Activated CD4-positive, alpha-beta memory T cell treated with anti-CD3 and anti-CD28 coated beads, Interleukin-2, amount 10 ng/mL, durations not matched to agents 7 days and 5 days (primary cell): ENCODE measurements at places on chromosomes 7 and 10. TPM values are rescaled to one million over a fixed set of nuclear protein-coding genes. Genes with fewer than 3 reads are reported as not detected.

DNA sequence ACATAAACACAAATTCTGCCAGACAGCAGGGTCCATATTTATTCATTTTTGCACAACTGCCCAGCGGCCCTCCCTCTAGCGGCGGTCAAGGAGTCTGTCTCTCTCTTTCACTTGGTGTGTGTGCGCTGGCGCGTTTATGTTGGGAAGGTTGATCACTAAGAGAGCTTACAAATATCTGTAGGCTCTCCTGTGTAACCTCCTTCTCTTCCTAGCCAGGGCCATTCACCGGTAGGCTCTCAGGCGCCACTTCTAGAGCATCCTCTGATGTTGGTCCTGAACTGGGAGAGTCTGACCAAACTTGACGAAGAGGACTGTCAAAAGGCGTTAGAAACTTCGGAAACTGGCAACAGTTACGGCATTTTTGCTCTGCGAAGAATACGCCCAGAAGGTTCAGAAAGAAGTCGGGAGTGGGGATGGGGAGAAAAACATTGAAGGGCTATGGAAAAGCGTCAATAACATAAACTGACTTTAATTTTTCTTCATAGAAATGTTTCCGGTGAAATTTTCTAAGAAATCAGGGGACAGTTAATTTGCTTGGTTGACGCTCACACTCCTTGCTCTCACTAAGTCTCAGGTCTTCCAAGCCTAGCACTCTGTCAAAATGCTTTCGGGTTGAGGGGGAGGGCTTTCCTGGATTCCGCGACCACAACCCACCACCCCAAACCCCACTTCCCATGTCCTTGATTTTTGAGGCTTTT is 731.1 kb downstream of the ZWINT start:
- no peak for DNase-seq
- H3K4me1 ChIP-seq = peaks cover 2% of the 10 kb centered on the region
- H3K4me3 ChIP-seq = no peak overlapping the region

GRCh38 chr7:101853684-101854083 is 36.3 kb downstream of the CUX1 start:
- DNase-seq = no peak
- H3K36me3 ChIP-seq = peaks cover 7% of the 10 kb centered on the region
- no peak overlapping the region for H3K27ac ChIP-seq
- H3K27me3 ChIP-seq = no peaks in the 10 kb centered on the region
- no peak overlapping the region for H3K4me3 ChIP-seq
- peaks cover 35% of the 10 kb centered on the region for H3K4me1 ChIP-seq

- no peak for DNase-seq
- peaks cover 9% of the 10 kb centered on the region for H3K4me1 ChIP-seq
- no peak overlapping the region for H3K4me3 ChIP-seq
- no peak overlapping the region for H3K27ac ChIP-seq
Observed at GRCh38 chr10:103811463-103811862, 43.9 kb downstream of the SH3PXD2A start.

The CFAP58 gene
- 0.58 TPM for total RNA-seq

DNA sequence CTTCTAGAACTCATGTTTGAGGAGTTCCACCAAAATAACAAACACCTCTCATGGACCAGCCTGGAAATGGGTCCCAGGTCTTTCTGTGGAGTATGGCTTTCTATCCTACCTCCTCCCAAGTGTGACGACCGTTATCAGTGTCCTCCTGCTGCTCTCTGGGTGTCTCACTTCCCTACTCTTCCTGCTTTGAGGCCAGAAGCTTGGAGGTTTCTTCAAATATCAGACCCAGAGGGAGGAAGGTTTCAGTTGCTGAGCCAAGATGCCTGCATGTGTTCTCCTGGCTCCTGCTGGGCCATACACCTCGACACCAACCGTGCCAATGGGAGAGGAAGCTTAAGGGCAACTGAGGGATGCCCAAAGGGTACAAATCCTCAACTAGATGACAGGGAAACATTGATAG is 114.6 kb downstream of the WNT2 start:
- no peaks in the 10 kb centered on the region for H3K4me1 ChIP-seq
- H3K27ac ChIP-seq = no peak overlapping the region
- H3K27me3 ChIP-seq = no peaks in the 10 kb centered on the region
- DNase-seq = no peak
- H3K4me3 ChIP-seq = no peak overlapping the region

The GRM3 gene
- not detected for total RNA-seq

DNA sequence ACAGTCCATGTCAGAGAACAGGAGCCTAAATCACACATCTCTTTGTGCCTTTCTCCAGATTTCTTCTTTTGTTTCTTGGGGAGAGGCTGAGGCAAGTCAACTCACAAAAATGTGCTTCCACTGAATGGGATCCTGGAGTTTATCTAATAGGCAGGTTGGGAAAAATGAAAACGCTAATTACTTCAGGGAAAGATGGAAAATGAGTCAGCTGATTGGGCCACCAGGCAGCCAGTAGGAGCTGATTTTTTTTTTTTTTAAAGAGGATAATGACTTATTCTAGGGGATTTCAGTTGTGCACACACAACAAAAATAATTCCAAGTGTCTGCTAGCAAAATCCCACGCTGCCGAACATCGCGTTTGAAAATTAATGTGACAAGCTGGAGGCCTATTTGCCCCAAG is 412.8 kb upstream of the ZMIZ1 start:
- H3K27me3 ChIP-seq = peaks cover 15% of the 10 kb centered on the region
- no peak overlapping the region for H3K4me3 ChIP-seq
- no peaks in the 10 kb centered on the region for H3K4me1 ChIP-seq

GRCh38 chr7:3806516-3806915 is 505.5 kb downstream of the SDK1 start:
- no peak overlapping the region for H3K4me3 ChIP-seq
- no peaks in the 10 kb centered on the region for H3K4me1 ChIP-seq
- peaks cover 3% of the 10 kb centered on the region for H3K27me3 ChIP-seq

DNA sequence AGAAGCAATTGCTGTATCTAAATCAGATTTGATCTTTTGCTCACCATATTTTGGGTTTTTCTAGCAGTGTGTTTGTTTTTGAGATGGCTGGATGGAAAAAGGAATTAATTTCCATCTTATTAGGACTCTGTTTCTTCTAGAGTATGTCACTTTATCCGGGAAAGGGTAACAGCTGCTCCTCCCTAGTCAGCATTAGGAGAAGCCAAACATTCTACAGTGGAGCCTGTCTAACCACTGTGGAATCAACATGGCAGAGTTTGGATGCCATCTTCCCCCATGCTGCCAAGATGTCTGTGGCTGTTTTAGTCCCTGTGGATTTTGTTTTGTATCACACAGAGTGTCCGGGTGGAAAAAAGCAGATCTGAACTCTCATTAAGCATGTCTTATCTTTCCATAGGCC is 16.0 kb upstream of the LMOD2 start:
- no peaks in the 10 kb centered on the region for H3K36me3 ChIP-seq
- no peak overlapping the region for H3K4me3 ChIP-seq
- no peaks in the 10 kb centered on the region for H3K4me1 ChIP-seq
- H3K27ac ChIP-seq = no peak overlapping the region

GRCh38 chr10:132420469-132420980 is 23.5 kb downstream of the PWWP2B start:
- H3K27ac ChIP-seq = no peak overlapping the region
- H3K27me3 ChIP-seq = no peaks in the 10 kb centered on the region
- no peaks in the 10 kb centered on the region for H3K36me3 ChIP-seq
- H3K4me3 ChIP-seq = no peak overlapping the region
- H3K4me1 ChIP-seq = peaks cover 7% of the 10 kb centered on the region

The INMT gene
- total RNA-seq = 1.0 TPM

DNA sequence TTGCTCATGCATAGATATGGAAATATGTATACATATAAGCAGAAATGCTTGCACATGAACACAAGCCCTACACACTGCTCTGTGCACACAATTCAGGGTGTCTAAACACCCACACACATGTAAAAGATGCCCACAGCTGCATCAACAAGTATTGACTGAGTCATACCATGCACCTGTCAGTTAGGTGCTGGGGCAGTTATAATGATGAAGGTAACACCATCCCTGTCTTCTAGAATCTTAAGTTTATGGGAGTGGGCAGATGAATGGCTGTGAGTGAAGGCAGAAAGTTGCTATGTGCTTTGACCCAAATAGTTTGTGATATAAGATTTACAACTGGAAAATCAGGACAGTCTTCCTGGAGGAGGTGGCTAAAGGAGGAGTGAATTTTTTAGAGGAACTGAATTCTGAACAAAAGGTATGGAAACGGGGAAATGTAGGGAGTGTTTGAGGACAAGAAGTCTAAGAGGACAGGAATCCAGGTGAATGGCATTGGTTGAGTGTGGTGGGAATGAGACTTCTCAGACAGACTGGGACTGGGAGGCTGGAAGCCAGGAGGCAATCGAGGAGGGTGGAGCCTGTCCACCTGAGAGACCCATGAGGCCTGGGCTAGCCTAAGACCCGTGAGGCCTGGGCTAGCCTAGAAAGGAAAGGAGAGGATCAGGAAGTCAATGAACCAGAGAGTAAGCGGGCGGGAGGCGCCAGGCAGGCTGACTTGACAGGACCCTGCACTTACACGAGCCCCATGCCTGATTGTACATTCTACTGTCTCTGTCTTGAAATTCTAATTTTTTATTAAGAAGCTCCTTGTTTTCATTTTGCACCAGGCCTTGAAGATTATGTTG is 20.7 kb downstream of the POLL start:
- peaks cover 46% of the 10 kb centered on the region for H3K27me3 ChIP-seq
- H3K36me3 ChIP-seq = no peaks in the 10 kb centered on the region
- peaks cover 18% of the 10 kb centered on the region for H3K4me1 ChIP-seq
- no peak for DNase-seq

GRCh38 chr7:150631866-150632864 is at the start of gene GIMAP6:
Gene GIMAP6 (minus strand): TSS chr7:150632385. CDS start chr7:150630142, 2,243 bp downstream.
- peak within 1 kb of the TSS; percentile 98 for H3K4me3 ChIP-seq
- peaks cover 77% of the 10 kb centered on the region for H3K36me3 ChIP-seq
- peak within 1 kb of the TSS; percentile 89 for H3K27ac ChIP-seq
- peak; percentile 56 for DNase-seq
- H3K27me3 ChIP-seq = no peaks in the 10 kb centered on the region
- H3K4me1 ChIP-seq = peaks cover 68% of the 10 kb centered on the region

The PARP12 gene
- total RNA-seq = 146 TPM
